Posterior cingulate gyrus (tissue), 11 donors: ENCODE measurements at places on chromosomes 7 and 10.

DNA sequence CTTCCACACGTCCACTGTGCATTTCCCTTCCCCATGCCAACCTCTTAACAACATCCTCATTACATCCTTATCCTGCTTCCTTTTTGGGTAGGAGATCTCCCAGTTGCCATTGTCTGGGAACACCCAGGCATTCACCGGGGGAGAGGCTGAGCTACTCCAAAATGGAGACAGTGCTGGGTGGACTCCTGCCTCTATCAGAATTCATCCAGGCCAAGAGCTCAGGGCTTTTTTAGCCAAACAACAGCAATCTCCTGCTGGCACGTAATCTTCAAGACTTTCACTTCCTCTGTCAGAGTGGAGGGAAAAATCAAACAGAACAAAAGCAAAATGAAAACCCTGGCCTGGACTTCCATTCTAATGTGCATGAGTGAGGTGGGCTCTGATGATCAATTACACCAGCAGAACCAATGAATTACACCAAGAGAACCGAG lies 245.0 kb downstream of the PRPF18 start:
- no peak for DNase-seq

GRCh38 chr10:94046098-94046497 lies 52.4 kb downstream of the PLCE1 start:
- DNase-seq = no peak

DNA sequence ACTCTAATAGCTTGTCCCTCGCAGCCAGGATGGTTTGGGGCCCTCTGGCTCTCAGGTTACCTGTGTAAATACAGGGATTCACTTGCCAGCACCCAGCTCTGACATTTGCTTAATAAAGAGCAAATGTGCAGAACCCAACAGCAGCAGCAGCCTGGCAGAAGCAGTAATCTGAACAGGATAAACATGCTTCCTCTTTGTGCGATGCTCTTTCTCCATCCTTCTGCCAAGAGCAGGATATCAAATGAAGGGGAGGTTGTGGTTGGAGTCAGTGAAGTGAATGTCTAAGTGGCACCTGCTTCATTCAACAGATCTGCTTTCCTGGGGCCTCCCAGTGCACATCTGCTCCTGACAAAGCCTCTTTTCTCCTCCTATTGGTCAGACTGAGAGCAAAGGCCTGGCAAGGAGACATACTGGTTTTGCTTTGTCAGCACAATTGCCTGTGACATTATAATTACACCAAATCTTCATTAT lies 130.3 kb downstream of the NRF1 start:
- no peak for DNase-seq

- no peak for DNase-seq
These were observed 20.5 kb downstream of the MPP7 start for GRCh38 chr10:28282336-28282735.

DNA sequence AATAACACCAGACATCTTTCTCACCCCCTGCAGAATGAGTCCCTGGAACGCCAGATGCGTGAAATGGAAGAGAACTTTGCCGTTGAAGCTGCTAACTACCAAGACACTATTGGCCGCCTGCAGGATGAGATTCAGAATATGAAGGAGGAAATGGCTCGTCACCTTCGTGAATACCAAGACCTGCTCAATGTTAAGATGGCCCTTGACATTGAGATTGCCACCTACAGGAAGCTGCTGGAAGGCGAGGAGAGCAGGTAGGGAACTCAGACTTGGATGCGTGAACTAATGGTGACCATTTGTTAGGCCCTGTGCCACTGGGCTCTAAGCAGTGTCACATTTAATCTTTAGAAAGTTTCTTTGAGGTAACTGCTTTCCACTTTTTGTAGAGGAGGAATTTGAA lies 7.1 kb downstream of the VIM start:
- DNase-seq = no peak

DNA sequence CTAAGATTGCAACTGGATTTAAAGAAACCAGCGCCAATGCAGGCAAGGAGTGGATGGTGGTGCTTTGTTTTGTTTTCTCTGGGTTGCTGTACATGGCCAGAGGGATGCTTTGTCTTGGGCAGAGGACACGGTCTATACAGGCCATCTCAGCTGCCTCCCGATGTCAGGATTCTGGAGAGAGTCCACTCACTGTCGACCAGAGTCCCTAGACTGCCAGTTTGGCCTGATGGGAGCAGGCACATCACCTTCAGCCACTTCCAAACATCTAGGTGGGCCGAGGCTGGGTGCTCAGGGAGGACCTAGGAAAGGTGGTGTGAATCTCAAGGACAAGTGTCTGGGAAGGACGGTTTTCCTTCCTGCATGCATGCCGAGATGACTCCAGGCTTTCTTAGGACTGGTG lies 152.1 kb downstream of the BUB3 start:
- DNase-seq = no peak

DNA sequence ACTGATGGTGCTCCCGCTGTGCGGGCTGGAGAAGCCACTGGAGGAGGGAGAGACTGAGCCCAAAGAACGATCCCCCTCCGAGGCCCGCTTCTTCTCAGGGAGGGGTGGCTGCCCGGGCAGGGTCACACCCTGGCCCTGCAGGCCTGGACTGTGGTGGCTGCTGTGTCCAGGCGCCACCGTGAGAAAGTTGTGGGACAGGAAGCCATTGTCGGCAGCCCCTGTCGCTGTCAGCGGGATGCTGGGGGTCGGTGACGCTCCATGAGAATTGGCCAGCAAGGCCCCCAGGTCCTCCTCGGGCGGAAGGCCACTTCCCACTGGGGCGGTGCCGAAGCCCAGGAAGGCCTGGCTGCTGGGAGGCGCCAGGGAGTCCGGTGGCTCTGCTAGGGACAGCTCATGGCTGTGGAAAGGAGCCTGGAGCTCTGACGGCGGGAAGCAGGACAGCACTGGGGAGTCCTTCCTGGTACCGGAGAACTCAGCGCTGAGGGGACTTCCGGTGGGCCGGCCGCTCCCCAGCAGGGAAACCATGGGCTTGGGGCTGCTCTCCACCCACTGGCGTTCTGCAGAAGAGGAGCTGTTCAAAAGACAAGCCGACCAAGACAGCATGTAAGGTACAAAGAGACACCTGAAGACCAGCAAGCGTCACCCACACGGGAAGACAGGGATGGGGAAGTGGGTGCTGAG lies 278.8 kb downstream of the TNS3 start:
- DNase-seq = no peak

- DNase-seq = no peak
These were observed 225.9 kb downstream of the HDAC9 start for GRCh38 chr7:18721429-18721828.
